Right cardiac atrium (tissue), 5 donors: ENCODE measurements at places on chromosomes 5 and 9.
A peak's percentile ranks its signal among the peaks of the same experiment; 100 is the strongest.

DNA sequence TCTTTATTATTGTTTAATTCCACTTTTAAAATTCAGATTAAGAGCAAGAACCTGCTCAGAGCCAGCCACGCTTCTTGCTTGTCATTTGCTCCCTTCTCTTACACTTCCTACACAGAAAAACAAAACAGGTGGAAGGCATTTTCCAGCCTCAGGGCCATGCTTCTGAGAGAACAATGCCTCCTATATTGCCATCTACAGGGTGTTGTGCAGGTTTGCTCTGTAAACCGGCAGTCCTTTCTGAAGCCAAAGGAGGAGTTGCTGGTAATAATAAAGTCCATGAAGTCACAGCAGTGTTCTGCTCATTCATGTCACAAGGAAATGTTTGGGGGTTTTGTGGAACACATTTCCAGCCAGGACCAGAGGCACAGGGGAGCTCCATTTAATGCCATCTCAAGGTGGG is 16.1 kb upstream of the PRLR start:
- no peak for DNase-seq

- DNase-seq, result no peak
These were observed 350.3 kb downstream of the GADD45G start for GRCh38 chr9:89955144-89955543.

DNA sequence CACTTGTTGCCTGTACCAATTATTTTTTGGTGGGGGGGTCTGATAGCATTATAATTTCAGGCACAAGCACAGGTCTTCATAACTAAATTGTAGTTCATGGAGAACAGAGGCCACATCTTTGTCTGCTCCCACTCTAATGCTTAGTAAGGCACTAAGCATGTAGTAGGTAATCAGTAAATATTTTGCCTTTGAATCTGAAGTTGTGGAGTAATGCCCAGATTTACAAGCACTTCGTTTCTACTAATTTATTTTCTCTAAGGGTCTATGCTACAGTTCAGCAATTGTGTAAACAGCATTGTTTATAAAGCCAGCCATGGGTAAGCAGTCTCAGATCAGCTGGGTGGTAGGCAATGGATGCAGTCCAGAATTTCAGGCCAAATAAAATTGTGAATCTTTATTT is 78.6 kb downstream of the GRIA1 start:
- DNase-seq, result no peak

- DNase-seq, result no peak
These were observed 86.2 kb upstream of the HSPA9 start for GRCh38 chr5:138661291-138661960.

GRCh38 chr5:56814963-56815657 is at the start of gene MAP3K1:
Gene MAP3K1, plus strand, starts transcription at chr5:56815549. Its CDS starts 25 bp downstream, at chr5:56815574.
- peak; percentile 91 for DNase-seq

GRCh38 chr5:147712598-147712997 is 69.9 kb downstream of the JAKMIP2 start:
- DNase-seq, result no peak

GRCh38 chr5:119355685-119356611 is at the start of gene TNFAIP8:
Gene TNFAIP8, plus strand, starts transcription at chr5:119356019. Its CDS starts 72 bp downstream, at chr5:119356091.
- peak; percentile 81 for DNase-seq

- DNase-seq, result peak; percentile 56
These were observed 96.6 kb downstream of the GALNT10 start for GRCh38 chr5:154287136-154287535.

GRCh38 chr5:144318011-144318410 is 147.3 kb downstream of the KCTD16 start:
- no peak for DNase-seq

DNA sequence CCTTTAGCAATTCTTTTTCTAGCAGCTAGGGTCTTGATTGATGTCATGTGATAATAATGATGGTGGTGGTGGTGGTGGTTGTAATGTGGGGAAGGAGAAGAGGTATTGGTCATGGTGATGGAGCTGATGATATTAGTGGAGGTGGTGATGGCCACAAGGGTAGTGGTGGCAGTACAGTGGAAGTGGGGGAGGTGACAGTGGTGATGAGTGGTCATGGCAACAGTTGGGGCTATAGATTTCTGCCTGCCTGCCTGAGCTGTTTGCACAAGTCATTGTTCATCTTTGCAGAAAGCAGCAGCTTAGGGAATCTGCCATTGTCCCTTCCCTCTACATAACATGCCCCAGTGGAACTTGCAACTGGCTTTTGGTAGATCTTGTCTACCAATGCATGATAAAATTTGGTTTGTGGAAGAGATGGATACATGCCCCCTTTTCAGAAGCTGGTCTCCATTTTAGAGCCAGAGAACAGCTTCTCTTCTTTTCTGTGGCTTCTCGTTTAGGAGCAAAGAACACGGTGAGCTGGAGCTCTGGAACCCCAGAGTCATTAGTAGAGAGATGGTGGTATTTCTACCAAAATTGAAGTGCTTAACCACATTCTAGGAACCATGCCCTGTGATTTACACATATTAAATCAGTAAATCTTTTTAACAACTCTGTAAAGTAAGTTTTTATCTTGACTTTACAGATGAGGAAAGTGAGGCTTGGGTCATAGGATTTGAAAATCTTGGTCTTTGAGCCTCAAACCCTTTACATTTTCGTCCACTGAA is 100.3 kb downstream of the AOPEP start:
- DNase-seq, result no peak

DNA sequence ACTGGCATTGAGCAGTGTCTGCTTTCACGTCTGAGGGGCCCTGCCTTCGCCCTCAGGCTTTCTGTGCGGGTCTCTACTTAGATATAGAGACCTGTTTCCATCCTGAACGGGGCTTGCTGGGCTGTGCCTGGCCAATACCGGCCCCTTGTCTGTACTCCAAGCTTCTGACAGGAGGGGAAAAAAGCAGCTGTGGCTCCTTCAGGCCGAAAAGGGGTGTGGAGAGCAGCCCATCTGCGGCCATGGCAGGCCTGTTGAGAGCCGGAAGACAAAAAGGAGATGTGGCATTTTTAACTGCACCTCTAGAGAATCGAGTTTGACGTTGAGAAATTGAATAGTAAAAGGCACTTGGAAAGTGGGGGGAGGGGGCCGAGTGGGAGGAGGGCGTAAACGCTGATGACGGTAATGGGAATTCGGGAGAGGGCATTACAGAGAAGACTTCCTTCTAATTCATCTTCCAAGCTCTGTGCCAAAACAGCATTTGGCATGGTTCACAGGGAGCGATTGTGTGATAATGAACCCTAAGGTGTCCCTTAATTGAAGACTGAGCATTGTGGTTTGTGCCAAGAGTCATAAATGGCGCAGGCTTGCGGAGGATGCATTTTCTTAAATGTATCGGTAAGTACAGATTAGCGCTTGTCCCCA is 25.1 kb upstream of the PRDM12 start:
- no peak for DNase-seq

DNA sequence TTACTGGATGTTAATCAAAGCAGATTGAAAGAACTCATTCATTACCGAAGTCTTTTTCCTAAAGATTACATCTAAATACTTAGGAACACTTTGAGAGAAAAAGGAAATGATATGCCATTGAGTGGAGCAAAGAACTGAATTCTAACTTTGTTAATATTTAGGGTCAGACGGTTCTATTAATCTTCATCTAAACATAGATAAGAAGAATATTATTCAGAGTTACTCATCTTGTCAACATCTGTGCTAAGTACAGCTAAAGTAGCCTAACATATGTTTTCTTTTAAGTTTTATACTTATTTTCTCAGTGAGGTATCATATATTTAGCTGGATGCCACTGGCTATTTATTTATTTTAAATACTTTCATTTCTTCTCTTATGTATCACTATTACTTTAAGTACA is 1763.7 kb downstream of the EFNA5 start:
- no peak for DNase-seq

- no peak for DNase-seq
These were observed 72.2 kb upstream of the SLC12A2 start for GRCh38 chr5:128011339-128011738.

- DNase-seq, result peak; percentile 62
These were observed 90.8 kb upstream of the ZNF618 start for GRCh38 chr9:113785334-113785733.

DNA sequence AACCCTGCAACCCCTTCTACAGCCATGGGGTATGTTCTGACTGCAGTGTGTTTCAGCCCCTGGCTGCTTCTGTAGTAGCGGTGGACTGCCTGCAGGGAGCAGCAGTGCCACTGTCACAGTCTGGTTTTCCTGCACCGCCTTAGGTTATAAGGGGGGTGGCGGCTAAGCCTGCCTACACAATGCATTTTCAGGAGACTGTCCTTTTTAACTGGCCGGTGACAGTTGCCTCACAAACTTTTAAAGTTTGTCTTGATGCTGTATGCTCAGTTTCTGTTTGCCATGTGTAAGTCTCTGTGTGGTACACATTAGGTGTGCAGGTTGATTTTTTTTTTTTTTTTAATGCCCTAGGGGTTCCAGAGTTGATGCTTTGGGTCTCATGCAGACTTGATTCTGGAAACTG is 53.0 kb downstream of the NUP214 start:
- peak; percentile 85 for DNase-seq

- DNase-seq, result no peak
These were observed 28.5 kb upstream of the CHD1 start for GRCh38 chr5:98957307-98957706.

- DNase-seq, result no peak
These were observed 3.3 kb downstream of the MUSK start for GRCh38 chr9:110671849-110672248.

GRCh38 chr5:130992095-130992494 is 173.0 kb downstream of the HINT1 start:
- no peak for DNase-seq

GRCh38 chr9:86549401-86549811 is 195.2 kb upstream of the TUT7 start:
- no peak for DNase-seq

DNA sequence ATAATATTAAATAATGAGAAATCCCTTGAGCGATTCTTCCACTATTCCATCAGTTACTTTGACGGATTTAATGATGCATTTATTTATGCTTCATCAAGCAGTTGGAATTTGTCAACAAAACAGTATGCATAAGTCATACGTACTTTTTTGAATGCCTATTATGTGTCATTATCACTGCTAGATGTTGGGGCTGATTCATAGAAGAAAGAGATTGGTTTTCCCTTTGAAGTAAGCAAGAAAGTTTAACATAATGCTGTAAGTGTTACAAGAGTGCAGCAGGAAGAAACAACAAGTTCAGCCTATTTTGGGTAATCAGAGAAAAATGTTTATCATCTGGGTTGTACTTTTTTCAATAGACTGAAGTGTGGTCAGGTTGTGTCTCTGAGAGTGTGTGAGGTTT is 121.2 kb upstream of the RANBP3L start:
- no peak for DNase-seq

- DNase-seq, result no peak
These were observed 135.4 kb upstream of the MAP1B start for GRCh38 chr5:71971862-71972261.

GRCh38 chr5:158565017-158565789 is 534.5 kb downstream of the EBF1 start:
- no peak for DNase-seq

DNA sequence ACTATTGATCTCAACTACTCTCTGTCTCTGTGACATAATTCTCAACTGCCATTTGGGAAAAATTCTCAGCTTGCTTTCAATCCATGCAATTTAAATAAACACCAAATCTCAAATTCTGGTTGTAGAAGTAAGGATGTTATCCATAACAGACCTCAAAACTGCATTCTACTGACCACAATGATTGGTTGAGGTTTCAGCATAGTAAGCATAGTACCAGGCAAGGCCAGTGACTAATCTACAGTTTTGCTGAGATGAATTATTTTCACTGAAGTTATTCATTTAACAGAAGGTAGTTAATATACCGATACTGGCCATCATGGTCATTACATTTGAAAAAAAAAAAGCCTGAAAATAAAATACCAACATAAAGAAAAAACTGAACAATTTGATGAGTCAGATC is 488.0 kb upstream of the CDH18 start:
- no peak for DNase-seq

GRCh38 chr5:93582677-93583438 is at the start of gene NR2F1:
Gene NR2F1, plus strand, starts transcription at chr5:93583222. Its CDS starts 1,802 bp downstream, at chr5:93585024.
- peak; percentile 82 for DNase-seq

DNA sequence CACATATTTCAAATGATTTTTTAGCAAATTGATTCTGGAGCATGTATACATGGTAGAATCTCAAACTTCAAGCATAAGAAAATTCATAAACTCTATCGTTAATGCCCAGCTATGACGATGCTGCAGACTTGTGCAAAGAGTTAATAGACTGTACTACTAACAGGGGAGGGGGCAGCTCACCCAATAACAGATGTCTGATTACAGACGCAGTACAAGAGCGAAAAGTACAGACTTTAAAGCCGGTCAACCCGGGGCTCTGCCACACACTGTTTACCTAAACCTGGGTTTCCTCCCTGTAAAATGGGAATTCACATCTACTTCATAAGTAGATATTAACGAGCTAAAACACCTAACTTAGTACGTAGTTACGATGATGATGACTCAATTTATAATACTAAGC is 651 bp downstream of the TRIM23 start:
- no peak for DNase-seq

DNA sequence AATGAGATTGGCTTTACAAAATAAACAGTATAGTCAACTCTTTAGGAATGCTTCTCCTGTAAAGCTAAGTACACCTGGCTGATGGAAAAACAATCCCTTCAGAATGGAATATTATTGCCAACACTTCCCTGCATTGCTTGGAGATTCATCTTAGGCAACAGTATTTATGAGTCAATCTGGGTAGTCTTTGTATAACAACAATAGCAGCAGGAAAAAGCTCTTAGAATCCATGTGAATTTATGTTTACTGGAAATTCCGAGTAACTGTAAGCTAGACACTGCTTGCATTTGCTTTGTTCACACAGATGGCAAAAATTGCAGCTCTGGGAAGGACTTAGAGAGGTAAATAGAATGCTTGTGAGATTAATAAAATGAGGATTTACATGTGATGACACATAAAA is 101.7 kb upstream of the NTRK2 start:
- no peak for DNase-seq

DNA sequence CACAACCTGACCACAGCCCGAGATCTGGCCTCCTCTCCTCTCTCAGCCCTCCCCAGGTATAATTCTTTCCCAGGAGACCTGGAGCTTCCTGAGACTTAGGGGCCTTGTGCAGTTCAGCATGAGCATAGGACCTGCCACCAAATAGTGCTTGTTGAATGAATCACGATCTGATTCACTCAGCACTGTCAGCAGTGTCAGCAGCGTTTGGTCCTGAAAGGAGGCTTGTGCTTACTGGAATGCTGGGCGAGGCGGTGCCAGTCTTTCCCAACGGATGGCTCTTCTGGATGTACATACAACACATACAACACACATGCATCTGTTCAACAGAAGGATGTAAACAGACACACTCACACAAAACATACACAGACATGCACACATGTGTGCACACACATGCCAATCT is 173.3 kb downstream of the COL23A1 start:
- DNase-seq, result no peak

DNA sequence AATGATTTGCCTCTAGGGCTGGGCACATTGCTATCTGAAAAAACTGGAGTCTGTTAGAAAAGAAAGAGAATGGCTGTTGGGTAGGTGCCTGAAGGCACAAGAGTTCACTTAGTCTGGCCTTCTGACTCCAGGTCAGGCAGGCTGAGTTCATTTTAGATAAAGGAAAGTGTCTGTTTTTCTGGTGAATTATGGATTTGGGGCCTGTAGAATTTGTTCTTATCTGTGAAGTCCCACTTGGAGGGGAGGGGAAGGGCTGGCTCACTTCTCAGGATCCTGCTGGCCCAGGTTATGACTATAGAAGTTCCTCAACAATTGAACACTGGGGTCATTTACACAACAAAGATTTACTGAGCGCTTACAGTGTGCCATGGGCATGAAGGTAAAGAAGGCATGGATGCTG is 11.5 kb upstream of the SEPTIN8 start:
- DNase-seq, result no peak

- DNase-seq, result peak; percentile 77
These were observed 142.6 kb downstream of the PBX3 start for GRCh38 chr9:125889476-125890419.
